ENCODE measurements at places on chromosomes 11 and 22.

DNA sequence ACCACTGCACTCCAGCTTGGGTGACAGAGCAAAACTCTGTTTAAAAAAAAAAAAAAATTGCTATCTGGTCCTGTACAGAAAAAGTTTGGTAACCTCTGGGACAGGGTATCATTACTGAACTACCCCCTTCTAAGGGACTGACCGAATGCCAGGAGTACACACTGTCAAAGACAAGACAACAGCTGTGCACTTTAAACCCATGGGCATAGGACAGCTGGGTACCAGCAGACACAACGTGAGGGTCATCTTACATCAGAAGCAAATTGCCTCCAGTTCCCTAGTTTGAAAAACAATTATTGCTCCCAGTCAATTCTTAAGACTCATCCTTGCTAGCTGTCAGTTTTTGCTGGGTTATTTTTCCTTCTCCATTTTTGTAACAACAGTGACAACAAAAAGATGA lies 17.8 kb downstream of the CD59 start:
- DNase-seq: no peak

DNA sequence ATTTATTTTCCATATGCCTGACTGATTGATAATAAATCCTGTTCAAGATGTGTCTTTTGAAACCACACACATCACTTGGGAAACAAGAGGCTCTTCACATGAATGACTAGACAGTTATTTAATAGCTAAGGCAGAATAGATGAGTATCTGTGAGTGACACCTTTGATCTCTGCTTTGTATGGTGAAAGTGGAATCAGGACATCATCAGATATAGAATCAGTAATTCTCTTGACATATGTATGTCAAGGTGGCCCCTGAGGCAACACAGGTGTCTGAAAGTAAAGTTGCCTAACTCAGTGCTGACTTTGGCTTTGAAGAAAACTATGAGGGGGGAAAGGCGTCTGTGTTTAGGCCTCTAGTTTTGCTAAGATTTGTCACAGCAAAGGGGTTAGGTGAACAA lies 11.5 kb upstream of the CASP4 start:
- no peak for DNase-seq

DNA sequence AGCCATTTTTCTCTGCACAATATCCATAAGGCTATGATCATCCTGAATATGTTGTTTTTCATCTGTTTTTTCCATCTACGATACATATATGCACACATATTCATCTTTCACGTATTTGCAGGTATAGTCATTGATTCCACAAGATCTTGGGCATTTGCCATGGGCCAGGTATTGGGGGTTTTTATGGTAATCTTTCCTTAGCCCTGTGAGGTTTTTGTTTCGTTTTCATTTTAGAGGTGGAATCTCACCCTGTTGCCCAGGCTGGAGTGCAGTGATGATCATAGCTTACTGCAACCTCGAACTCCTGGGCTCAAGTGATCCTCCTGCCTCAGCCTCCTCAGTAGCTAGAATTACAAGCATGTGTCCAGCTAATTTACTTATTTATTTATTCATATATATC lies 20.0 kb downstream of the CD6 start:
- no peak for DNase-seq

- peak; percentile 35 for DNase-seq
Observed at GRCh38 chr11:2444821-2445745, at the start of gene KCNQ1. Gene KCNQ1 (plus strand): TSS chr11:2445008. CDS start chr11:2445099, 91 bp downstream.

- no peak for DNase-seq
Observed at GRCh38 chr11:88521799-88522201, 184.3 kb upstream of the CTSC start.

- no peak for DNase-seq
Observed at GRCh38 chr11:12409621-12410005, 32.2 kb downstream of the PARVA start.

DNA sequence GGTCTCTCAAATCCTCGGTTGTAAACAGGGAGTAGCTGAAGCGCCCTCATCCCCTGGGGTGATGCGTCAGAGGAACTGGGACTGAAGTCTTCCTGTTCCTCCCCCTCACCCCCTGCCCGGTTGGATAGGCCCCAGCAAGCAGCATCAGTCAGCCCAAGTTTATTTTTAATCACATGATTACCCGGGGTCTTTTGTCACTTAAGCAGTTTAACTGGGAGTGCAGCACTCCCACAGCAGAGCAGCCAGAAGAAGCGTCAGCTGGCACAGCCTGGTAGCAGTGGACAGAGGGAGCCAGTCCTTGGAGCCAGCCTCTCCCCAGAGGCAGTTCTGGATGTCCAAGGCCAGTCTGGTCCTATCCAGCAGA lies 342.1 kb downstream of the CTTN start:
- DNase-seq: no peak

- no peak for DNase-seq
Observed at GRCh38 chr11:102201776-102202175, 91.5 kb downstream of the YAP1 start.

- no peak for DNase-seq
Observed at GRCh38 chr22:39359659-39360195, 9.9 kb downstream of the SYNGR1 start.

DNA sequence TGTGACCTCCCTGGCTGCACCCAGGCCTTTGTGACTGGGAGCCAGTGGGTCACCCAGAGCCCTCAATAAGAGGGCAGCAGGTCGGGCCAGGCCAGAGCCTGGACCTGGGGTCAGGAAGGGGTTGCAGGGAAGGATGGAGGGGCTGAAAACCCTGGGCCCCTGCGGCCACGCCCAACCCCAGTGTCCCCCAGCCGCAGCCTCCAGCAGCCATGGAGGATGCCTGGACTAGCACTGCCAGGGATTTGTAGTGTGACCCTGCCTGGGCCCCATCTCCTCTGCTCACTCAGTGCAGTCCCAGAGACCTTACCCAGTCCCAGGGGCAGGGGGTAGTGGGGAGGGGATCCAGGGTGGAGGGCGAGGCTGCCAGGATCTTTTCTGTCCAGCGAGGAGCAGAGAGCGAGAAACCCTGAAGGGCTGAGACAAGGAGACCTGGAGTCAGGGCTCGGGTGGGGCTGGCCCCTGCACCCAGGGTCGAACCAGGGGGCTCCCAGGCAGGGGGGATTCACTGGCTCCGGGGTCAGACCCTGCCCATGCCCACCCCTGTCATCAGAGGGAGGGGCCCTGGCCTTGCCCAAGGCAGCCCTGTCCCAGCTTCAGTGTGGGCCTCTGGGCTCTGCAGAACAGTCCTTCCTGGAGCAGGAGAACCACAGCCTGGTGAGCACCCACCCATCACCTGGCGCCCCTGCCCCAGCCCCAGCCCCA lies 187.5 kb downstream of the IGLL1 start:
- DNase-seq: no peak

- DNase-seq: no peak
Observed at GRCh38 chr11:83723999-83724398, 437.8 kb upstream of the CCDC90B start.

DNA sequence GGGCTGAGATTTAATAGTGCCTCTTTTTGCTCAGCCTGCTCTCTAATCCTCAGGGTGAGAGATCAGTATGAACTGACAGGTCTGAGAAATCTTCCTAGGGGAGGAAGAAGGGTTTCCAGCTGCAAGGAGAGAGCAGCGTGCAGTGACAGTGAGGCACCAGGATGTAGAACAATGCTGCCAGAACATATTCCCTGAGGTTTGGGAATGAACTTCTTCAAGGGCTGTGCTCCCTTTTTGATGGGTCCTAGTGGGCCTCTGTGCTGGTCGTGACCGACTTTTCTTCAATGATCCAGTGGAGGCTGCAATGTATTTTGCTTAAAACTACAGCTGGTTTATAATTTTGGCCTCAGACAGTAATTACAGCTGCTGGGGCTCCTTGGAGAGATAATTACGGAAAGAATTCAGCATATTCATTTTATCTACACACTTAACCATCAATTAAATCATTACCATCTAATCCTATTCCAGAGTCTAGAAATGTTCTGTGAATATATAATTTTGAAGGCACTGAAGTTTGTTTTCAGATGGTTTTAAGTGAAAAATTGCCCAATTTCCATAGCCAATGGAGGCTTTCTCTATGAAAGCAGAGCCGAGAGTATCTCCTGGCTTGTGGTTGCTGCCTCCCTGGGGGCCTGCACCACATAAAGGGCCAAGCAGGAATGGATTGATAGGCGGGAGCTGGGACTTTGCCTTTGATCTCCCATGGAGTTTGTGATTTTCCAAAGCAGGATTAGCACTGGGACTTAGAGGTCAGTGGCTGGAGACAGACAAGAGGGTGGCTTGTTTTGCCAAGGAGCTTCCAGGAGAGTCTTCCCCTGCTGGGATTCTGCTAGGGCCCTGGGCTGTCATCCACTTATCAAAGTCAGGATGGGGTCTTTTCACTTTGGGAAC lies 41.0 kb upstream of the OLFML1 start:
- DNase-seq: no peak

DNA sequence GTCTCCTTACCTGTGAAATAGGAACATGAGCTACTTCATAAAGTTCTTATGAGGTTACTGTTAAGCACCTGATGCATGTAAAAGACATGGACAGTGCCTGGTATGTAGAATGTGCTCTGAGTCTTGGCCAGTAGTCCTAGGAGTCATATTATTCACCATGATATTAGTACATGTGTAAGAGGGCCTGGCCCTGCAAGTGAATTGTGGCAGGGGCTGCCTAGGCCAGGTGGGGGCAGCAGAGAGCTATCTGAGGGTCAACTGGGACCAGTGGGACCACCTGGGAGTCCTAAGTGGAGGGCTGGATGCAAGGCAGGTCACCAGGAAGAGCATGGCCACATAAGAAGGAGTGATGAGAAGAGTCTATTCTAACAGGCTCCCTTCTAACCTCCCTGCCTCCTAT lies 529.5 kb downstream of the SOX6 start:
- no peak for DNase-seq

DNA sequence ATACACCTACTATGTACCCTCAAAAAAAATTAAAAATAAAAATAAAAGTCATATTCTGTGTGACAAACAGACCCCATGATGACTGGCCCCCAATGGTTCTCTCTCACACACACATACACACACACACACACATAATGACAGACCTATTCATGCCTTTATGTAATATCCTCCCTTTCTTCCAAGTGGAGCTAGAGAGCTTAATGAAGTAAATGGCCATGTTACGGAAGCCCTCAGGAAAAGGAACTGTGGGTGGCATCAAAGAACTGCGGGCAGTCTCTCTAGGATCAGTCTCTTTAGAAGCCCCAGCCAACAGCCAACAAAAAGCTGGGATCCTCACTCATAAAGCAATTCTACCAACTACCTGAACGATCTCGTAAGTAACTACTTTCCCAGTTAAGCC lies 125.5 kb downstream of the SIK3 start:
- DNase-seq: no peak

DNA sequence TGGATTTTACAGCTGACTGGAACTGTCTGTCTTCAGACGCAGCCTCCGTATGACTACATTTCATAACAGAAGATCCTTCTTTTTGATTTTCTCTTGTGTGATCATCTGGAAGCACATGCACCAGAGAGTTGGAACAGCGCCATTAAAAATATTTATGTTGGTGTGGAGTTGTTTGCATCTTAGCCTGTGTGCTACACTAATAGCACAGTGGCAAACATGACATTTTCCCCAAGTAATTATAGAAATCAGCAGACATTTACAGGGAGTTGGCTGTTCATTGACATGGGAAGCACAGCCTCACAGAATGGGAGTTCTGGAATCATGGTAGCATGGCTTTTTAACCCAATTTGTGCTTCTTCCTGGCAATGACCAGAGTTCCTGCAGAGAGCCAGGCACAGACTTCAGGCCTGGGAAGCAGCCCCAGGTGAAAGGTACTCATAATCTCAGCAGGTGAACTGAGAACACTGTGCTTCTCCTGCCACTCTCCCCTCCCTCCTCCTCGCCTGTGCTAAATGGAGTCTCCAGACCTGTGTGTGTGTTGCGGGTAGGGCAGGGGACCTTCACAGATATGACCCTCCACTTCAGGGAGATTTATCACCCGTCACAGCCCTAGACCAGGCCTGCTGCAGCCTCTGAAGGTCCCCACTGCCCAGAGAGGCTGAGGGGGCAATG lies 82.8 kb upstream of the PLET1 start:
- no peak for DNase-seq

- DNase-seq: no peak
Observed at GRCh38 chr22:38347944-38348750, 30.9 kb upstream of the CSNK1E start.

- DNase-seq: no peak
Observed at GRCh38 chr11:125468852-125469251, 27.2 kb downstream of the FEZ1 start.

DNA sequence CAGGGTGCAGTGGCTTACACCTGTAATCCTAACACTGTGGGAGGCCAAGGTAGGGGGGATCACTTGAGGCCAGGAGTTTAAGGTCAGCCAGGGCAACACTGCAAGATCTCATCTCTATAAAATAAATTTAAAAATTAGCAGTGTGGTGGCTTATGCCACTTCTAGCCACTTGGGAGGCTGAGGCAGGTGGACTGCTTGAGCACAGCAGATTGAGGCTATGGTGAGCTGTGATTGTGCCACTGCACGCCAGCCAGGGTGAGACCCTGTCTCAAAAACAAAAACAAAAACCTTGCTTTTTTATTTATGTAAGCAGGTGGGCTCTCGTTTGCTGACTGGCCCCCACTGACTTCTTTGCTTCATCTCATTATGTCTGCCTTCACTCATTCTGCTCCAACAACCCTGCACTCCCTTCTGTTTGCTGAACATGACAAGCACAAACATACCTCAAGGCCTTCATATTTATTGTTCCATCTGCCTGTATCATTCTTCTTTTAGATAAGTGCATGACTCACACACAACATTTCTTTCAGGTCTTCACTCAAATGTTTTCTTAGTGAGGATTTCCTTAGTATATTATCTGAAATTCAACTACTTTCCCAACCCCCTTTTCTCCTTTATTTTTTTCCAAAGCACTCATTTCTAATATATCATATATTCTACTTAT lies 32.4 kb upstream of the CLNS1A start:
- DNase-seq: no peak

GRCh38 chr22:39349506-39349966 lies 255 bp upstream of the SYNGR1 start:
- DNase-seq: no peak

- DNase-seq: no peak
Observed at GRCh38 chr22:47027766-47028165, 265.3 kb downstream of the TBC1D22A start.

- peak; percentile 71 for DNase-seq
Observed at GRCh38 chr22:37316875-37317371, 34.6 kb downstream of the CYTH4 start.

DNA sequence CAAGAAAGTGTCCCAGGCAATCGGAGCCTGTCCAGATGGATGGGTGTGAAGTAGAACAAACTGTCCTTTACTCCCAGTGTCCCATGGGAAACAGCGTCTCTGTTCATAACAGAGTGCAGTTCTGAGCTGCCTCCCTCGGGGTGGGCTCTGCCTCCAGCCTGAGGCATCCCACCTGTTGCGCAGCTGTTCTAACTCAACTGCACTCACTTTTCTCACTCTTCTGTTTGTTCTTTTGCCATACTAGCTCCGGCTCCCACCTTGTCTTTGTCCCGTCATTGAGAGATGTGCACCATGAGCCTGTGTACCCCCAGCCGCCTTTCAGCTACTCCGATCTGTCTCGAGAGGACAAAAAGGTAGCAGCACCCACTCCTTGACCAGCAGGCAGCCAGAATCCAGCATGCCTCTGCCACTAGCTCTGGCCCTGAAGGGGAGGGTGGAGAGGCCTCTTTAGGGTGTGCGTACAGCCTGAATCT lies 20.7 kb upstream of the CDC42EP2 start:
- DNase-seq: no peak
